Renal pelvis (tissue), 12 donors: ENCODE measurements at places on chromosomes 16 and 17. TPM values are rescaled to one million over a fixed set of nuclear protein-coding genes. Genes with fewer than 3 reads are reported as not detected.

The MFSD6L gene
- 4.8 TPM for polyA plus RNA-seq

The CHTF18 gene
- 31.8 TPM for polyA plus RNA-seq

The RNF112 gene
- 1.3 TPM for polyA plus RNA-seq

DNA sequence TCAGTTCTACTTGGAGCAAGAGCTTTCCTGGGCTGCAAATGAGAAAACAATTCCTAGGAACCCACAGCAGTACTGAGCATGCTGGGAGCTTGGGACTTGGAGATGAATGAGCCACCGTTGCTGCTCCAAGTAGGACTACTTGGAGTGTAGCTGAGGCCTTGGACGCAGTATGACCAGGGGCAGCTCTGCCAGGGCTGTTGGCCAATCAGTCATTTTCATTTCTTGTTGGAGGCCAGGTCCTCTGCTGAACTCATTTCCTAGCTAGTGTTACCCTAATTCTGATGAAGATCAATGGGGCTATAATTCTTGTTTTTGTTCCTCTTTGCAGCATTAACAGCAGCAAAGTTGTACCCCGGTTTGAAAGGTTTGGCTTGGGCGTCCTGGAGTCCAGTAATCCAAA lies 8.0 kb upstream of the LGALS9 start:
- DNase-seq, result no peak

The HOXB1 gene
- polyA plus RNA-seq, result 1.0 TPM

DNA sequence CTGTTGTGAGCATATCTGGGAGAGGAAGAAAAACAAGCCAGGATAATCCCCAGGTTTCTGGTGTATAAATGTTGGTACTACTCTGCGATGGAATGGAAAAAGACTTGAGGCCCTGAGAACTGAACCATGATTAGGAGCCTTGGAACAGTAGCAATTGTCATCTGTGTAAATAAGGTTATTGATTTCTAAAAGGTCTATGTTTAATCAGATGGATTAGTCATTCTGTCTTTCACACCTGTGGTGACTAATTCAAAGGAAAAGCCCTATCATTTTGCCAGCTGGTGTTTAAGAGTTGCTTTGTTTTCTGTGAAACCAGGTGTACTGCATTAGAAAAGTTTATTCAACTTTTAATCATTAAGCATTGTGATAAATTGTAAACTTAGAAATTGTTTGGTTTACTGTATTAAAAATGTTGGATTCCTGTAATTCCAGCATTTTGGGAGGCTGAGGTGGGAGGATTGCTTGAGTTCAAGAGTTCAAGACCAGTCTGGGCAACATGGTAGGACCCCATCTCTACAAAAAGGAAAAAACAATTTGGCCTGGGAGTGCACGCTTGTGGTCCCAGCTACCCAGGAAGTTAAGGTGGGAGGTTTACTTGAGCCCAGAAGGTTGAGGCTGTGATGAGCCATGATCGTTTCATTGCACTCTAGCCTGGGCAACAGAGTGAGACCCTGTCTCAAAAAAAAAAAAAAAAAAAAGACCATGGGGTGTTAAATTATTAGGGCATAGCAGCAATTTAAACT lies 29.0 kb upstream of the KPNB1 start:
- no peak for DNase-seq

The PHF23 gene
- polyA plus RNA-seq, result 64.3 TPM

GRCh38 chr16:84026606-84027005 lies 16.0 kb downstream of the SLC38A8 start:
- DNase-seq, result no peak

The SNX20 gene
- 0.43 TPM for polyA plus RNA-seq

The LLGL2 gene
- 66.7 TPM for polyA plus RNA-seq

The DRC3 gene
- 20.6 TPM for polyA plus RNA-seq

The PARD6A gene
- 3.5 TPM for polyA plus RNA-seq

DNA sequence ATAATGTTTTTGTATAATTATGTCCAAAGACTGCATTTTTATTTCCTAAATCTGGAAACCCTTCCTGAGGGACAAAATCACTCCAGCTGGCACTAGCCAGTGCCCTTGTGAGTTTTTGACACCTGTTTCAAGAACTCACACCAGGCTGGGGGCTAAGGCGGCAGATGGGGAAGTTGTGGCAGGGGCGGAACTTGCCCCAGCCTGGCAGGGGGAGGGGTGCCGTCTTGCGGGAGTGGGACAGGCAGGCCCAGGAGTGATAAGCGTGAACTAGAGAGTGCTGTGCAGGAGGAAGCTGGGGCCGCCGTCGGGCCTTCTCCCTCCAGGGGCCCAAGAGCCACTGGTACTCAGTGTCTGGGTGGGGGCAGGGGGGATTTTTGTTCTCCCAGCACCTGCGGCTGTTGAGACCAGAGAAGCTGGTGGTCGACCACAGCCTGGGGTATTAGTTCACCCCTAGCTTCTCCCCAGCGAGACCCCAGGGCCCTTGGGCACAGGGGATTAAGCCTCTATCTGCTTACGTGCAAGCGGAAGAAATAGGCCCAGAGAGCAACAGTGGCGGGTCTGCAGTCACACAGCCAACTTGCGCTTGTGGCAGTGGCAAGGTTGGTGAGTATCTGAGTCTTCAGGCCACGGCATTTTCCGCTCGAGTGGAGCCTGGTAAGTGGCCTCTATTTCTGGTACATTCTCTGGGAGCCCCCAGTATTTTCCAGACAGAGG lies 40.2 kb upstream of the PLCG2 start:
- no peak for DNase-seq

The KCTD19 gene
- 2.9 TPM for polyA plus RNA-seq

- DNase-seq, result no peak
Observed at GRCh38 chr17:63702721-63703015, 2.7 kb upstream of the LIMD2 start.

DNA sequence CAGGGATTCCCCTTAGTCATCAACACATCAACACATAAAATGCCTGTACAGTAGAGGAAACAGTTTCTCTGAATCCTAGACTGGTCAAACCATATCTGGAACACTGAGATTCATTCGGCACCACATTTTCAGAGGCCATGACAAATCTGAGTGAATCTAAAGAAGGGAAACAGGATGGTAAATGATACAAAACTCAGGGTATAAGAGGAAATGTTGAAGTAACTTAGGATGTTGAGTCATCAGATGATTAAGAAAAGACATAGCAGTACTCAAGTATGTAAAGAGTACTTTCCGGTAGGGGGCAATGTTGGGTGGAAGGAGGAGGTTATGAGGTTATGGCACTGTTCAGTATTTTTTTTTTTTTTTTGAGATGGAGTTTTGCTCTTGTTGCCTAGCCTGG lies 358.5 kb upstream of the PMFBP1 start:
- no peak for DNase-seq

The CLEC18B gene
- 154 TPM for polyA plus RNA-seq

- no peak for DNase-seq
Observed at GRCh38 chr17:4204710-4205173, 59.0 kb downstream of the ANKFY1 start.

The HLF gene
- 7.2 TPM for polyA plus RNA-seq

The SNRNP25 gene
- polyA plus RNA-seq, result 46.0 TPM

DNA sequence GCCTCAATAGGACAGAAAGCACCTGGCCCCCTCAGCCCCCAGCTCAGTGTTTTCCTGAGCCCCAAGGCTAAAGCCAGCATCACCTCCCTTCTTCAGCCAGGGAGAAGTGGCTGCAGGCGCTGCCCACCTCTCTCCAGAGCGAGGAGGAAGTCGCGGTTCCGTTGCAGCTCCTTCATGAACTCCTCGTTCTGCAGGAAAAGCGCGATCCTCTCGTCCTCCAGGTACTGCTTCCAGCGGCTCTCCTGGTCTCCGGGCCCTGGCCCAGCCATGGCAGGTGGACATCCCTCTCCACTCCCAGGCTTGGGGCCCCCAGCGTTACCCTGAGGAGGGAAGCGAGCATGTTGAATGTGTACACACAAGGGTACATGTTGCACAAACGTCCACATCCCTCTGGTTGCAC lies 22.7 kb upstream of the MRPS23 start:
- no peak for DNase-seq

The SLFN12L gene
- polyA plus RNA-seq, result 0.30 TPM

DNA sequence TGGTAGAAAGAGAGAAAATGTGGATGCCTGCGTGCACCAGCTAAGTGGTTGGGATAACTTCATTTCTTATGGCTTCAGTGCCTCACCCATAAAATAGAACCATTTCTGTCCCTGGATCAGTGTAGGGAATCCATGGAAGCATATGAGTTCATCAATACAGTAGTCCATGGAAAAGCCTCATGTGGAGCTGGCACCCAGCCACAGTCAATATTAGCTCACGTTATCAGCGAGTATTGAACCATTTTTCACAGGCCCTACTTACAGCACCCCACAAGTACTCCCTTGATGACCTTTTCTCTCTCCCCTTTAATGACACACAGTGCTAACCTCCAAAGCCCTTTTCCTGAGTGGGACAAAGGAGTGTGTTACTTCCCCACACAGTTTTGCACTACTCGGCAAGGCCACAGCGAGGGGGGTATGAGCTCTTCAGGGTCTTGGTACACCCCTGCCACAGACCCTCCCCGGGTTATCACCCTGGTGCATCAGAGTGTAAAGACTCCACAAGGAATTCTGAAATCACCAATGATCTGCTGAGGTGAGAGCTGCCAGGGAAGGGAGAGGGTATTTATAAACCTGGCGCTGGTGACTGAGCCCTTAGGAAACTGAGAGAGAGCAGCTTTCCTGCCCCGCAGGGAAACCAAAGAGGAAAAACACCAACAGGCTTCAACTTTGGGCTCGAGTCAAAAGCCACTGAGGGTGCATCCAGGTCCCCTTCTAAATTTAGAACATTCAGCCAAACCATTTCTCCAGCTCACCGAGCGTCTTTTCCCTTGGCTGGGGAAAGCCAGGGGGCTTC lies 36.9 kb downstream of the DYNLRB2 start:
- DNase-seq, result no peak

DNA sequence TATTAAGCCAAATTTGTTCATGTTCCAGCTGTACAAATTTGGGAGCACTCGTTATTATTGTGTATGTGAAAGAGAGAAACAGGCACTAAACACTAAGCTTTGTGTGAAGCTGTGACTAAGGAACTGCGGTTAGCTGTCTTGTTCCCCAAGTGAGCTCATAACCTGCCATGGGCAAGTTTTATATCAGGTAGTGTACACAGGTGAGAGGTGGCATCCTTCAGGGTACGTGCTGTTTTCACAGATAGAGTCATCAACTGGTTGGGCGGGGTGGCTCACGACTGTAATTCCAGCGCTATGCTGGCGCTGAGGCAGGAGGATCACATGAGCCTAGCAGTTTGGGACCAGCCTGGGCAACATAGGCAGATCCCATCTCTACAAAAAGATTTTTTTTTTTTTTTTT lies 2.8 kb downstream of the DNAJA3 start:
- no peak for DNase-seq

- no peak for DNase-seq
Observed at GRCh38 chr16:728890-729744, 2.2 kb downstream of the HAGHL start.
